ENCODE measurements at places on chromosomes 13 and 19.

DNA sequence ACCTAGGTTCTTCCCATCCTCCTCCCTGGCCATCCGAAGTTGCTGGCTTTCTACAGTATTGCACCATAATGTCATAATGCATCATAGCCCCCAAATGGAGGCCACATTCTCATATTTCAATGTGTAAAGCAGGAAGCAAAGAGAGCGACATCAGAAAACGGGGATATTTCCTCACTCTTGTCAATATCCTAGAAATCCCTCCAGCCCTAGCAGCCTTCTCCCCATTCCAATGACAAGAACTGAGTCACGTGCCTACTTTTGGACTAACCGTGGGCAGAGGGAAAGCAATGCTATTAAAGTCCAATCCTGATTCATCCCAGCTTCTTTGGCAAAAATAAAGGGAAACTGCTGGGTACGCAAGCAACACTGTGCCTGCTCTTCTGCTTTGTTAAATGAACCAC lies 4.3 kb upstream of the RAP2A start:
- no peak for DNase-seq

- DNase-seq = no peak
These were observed 4.8 kb upstream of the LAMP1 start for GRCh38 chr13:113292021-113292862.

DNA sequence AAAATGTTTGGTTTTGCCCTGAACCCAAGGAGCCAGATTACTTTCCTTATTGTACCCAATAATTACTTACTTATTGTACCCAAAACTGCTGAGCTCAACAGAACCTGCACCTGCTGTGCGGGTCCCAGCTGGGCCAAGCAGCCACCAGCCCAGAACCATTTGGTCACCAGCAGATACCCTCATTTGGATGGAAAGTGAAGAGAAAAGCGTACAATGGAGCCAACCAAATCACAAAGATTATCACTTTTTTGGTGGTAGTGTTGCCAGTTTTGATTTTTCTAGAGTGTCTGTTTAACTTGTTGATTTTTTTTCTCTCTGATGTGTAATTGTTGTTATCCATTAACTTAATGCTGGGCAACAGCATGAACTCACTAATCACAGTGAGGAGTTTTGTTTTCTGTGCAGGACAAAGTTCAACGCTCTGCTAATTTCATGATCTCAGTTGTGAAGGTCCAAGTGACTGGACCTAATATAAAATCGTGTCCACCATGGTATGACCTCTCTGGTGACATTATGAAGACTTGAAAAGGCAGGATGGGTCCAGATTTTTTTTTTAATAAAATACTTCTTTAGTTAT lies 23.8 kb downstream of the SPATA13 start:
- no peak for DNase-seq

- DNase-seq = no peak
These were observed 2.7 kb downstream of the DACH1 start for GRCh38 chr13:71864094-71864985.

DNA sequence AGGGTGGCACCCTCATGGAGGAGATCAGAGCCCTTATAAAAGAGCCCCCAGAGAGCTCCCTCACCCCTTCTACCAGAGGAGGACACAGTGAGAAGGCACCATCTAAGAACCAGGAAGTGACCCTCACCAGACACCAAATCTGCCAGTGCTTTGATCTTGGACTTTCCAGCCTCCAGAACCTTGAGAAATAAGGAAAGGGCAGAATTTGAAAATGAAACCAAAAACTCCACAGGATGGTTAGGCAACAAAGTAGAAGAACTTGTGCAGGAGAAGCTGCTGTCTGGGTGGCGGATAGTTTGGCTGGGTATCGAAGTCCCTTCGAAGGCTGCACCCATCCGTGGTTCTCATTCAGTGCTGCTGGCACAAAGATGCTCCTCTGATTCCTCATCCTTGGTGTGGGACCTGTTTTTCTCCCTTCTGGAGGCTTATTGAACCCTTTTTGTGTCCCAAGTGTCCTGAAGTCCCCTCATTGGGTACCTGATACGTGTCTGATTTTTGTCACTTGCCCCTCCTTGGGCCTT lies 130.8 kb downstream of the KDM4B start:
- no peak for DNase-seq

DNA sequence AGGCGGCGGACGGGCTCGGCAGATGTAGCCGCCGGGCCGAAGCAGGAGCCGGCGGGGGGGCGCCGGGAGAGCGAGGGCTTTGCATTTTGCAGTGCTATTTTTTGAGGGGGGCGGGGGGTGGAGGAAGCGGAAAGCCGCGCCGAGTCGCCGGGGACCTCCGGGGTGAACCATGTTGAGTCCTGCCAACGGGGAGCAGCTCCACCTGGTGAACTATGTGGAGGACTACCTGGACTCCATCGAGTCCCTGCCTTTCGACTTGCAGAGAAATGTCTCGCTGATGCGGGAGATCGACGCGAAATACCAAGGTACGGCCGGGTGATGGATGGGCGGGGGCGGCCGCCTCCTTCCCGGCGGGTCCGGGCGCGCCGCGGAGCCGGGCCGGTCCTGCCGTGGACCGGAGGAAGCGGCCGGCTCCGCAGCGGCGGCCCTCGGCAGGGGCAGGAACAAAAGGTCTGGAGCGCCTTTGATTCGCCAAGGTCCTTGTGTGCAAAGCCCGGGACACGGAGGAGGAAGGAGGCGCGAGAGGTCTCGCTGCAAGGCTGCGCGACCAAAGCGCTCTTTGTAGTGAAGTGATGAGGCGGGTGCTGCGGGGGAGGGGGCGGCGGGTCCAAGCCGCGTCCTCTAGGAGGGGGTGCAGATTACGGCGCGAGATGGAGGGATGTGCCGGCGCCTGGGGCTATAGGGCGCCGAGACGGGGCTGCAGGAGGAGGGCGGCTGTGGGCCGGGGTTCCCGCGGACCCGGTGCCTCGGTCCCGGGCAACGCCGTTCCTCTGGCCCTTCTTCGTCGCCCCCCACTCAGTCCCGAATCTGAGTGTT lies 689 bp downstream of the ING1 start:
- DNase-seq = peak; percentile 61

DNA sequence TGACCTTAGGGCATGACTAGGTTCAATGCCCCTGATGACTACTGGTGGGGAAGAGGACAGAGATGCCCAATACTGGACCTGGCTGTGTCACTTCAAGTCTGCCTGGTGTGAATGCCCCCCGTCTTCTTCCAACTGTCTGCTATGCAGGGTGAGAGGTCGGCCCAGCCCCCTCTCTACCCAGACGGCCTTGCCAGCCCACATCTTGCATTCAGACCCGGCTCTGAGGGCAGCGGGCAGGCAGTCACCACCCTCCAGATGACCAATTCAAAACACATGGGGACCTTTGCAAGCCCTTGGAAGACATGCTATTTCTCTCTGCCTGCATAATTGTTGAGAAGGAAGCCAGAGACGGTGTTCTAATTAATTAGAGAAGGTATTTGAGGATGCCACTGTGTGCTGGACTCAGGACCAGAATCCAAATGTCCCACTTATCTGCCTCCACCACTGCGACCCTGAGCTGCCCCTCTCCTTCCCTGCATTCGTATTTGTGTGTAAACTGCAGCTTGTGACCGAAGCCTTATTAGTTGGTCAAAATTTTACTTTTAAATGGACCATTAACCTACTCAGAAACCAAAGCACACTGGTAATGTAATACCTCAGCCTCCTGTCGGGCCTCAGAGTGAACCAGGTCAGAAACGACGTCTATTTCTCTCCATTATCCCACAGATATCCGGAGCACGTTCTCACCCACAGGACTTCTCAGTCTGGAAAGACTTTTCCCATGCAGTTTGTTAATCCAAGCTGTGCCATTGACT lies 407.0 kb downstream of the ZNF536 start:
- no peak for DNase-seq

- no peak for DNase-seq
These were observed 488.3 kb downstream of the PCDH17 start for GRCh38 chr13:58119804-58120203.

DNA sequence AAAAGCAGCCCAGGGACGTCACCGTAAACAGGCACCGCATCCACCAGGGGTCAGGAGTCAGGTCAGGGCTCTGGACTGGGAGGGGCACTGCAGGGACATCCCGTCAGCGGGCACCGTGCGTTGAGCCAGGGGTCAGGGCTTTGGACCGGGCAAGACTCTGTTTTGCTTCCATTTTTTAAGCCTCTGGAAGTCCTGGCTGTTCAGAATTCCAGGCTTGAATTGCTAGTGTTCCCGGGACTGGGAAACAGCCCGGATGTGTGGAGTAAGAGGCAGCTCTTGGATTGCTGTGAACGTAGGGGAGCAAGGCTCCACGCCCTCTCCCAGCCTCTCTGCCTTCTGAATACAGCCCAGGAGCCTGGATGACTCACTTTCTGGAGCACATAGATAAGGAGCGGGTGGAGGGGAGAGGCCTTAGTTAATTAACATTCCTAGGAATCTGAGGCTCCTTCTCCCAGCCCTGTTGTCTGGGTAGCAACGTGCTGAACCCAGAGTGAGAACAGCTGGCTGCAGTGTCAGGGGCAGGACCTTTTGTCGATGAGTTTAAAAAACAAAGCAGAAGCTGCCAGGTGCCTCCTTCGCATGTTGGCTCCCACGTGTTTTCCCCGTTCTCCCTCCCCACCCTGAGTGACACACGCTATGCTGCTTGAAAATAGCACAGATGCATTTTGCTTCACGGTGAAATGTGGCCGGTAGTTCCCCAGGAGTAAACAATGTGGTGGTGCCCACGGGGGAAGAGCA lies 21.9 kb downstream of the ATP11A start:
- DNase-seq = no peak

DNA sequence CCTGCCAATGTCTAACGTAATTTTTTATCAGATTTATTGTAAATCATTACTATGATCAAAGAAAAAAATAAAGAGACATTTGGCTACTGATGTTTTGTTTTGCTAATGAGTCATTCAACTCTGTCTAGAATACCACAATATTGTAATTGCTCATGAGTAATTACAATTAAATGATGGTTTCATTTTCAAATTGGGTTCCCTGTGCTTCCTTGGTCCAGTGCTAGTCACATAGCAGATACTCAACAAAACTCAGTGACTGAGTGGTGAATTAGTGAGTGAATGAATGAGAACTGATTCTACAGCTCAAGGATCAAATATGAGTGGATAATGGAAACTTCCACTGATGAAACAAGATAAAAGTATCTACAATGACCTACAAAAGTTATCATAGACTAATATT lies 304.7 kb downstream of the POU4F1 start:
- DNase-seq = no peak

DNA sequence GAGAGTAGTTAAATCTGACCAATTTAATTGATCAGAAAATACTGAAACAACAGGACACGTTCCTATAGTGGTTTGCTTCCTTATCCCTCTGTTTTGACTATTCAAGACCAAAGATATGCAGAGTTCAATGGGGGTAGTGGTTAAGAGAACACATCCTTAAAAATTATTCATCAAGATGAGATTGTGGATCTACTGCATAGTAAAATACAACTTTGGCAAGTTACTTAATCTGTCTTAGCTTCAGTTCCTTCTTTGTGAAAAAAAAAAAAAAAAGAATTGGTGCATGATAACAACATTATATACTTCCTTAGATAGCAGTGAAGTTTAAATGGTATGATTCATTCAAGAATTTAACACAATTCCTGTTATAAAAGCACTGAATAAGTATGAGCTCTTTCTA lies 552.1 kb downstream of the DCT start:
- no peak for DNase-seq

DNA sequence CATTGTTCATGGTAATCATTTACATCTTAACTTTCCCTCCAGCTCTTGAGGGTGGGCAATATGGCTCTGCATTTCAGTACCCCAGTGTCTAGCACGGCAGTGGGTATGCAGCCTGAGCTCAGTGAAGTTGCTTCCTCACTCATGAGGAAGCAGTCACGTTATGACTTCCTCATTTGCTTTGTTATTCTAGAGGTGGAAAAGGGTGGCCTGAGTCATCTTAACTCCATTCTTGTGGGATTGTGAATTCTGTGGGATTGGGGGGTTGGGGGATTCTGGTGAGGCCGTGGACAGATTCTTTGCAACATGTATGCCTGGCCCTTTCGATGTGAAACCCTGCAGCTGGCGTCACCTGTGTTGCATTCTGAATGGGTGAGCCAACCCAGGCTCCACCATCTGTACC lies 406.7 kb upstream of the ZNF507 start:
- no peak for DNase-seq

DNA sequence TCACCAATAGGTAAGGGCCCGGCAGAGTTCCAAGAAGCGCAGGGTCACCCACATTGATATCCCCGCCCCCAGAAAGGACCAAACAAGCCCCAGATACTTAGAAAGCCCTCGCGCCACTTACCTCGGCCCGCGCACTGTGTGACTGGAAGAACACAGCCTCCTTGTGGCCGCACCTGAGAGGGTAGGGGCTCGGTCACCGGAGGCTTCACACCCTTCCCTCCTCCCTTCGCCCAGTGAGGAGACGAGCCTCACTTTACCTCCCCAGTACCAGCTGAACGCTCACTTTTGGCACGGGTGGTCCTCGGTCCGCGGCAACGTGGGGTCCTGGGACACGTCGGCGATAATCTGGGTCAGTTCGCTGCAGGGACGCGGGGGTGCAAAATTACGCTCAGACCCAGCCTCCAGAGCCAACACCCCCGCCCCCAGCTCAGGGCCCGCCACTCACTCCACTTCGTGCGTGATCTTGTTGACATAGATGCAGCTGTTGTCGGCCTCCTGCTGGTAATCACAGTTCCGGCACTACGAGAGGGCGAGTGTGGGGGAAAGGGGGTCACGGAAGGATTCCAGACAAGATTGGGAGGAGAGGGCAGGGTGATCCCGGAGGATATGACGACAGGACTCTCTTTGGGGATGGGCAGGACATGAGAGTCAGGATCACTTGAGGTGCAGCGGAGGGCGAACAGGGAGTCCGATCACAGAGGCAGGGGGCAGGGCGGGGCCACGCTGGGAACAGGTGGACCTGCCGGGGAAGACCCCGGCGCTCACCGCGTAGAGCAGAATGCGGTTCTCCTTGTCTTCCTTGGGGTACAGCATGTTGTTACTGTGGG lies 568 bp downstream of the POLR2I start:
- no peak for DNase-seq

- no peak for DNase-seq
These were observed 41.6 kb upstream of the CHST8 start for GRCh38 chr19:33580026-33580644.

DNA sequence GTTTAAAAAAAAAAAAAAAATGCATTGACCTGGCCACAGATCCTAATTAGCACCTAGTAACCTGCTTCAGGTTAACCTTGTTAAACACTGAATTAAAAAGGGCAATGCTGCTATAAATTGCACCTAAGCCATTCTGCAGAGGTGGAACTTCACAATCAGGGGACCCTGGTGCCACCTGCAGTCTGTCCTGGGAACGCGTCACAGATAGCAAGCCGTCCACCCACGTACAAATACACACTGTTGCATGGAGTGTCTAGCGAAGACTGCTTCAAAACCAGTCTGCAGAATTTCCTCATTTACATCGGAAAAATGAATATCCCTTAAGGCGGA lies 169.3 kb downstream of the COL4A1 start:
- no peak for DNase-seq

DNA sequence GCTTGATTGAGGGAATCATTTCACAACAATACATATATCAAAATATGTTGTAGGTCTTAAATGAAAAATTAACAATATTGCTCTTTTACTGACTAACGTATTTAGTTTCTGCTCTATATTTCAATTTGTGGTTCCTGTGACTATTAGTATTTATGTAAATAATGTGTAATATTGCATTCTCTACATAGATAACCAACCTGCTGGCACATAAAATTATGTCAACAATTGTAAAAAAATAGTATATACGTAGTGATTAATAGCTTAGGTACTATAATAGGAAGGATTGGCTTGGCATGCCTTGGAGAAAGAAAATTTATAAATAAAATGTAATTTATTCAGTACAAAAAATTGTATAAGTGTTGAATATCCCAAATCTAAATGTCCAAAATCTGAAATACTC lies 1336.1 kb downstream of the PCDH9 start:
- no peak for DNase-seq

- no peak for DNase-seq
These were observed 54.1 kb upstream of the SLITRK6 start for GRCh38 chr13:85853161-85853894.

Data from stimulated activated CD4-positive, alpha-beta T cell treated with anti-CD3 and anti-CD28 coated beads, Interleukin-15, amount 100 ng/mL, for 1 hour (primary cell).